ENCODE measurements at places on chromosomes 5 and 9.

GRCh38 chr9:134252084-134252830 is 74.0 kb upstream of the RXRA start:
- DNase-seq: no peak

- peak; percentile 95 for DNase-seq
These were observed 221.8 kb downstream of the MEF2C start for GRCh38 chr5:88660947-88661805.

- no peak for DNase-seq
These were observed 15.0 kb downstream of the FAM193B start for GRCh38 chr5:177539411-177539810.

GRCh38 chr9:137459152-137459600 is at the start of gene NSMF:
NSMF (minus strand) TSS chr9:137459334; CDS start chr9:137459102, 232 bp downstream.
- peak; percentile 100 for DNase-seq

- DNase-seq: no peak
These were observed 18.8 kb downstream of the BTNL9 start for GRCh38 chr5:181058786-181059296.

- DNase-seq: peak; percentile 72
These were observed 69.8 kb downstream of the KDM4C start for GRCh38 chr9:6827439-6828145.

- DNase-seq: no peak
These were observed 374.2 kb downstream of the EFNA5 start for GRCh38 chr5:107296572-107296971.

GRCh38 chr9:124450241-124450924 is at the start of gene ADGRD2:
ADGRD2 (plus strand) TSS chr9:124450451; CDS start chr9:124451667, 1,216 bp downstream.
- peak; percentile 37 for DNase-seq

DNA sequence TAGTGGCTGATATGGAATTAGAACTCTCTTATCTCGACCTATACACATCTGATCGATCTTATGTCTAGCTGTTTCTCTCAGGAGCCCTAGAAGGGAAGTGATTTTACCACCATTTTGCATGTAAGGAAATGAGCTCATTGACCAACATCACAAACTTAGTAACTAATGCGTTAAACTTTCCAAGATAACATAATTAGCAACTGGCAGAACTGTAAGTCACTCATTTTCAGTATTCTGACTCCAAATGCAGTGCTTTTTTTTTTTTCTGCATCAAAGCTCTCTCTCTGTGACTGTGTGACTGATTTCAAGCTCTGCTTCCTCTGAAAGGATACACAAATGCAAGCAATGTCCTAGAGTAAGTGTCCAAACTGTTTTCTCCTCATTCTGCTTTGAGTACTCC is 68.1 kb upstream of the FBXL7 start:
- DNase-seq: no peak

DNA sequence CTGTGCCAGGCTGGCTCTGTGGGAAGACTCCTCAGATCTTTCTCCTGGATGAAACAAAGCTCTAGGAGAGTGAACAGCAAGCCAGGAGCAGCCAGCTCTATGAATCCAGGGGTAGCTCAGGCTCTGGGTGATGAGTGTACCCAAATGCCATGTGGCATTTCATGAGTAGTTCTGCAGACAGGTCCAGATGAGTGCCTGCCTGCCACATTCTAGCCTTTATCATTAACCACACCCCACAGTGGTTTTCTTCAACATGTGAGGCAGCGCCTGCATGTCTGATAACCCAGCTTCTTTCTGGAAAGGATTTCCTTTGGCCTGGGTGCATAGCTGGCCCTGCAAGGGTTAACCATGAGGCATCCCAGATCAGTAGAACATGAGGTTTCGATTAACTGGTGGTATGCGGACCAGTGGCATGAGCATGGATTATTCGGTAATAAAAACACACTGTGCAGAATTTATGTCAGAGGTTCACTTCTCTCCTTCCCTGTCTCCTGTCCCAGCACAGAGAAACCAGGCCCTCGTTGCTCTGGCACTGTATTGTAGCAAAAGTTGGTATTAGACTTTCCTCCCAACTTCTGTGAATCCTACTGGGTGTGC is 381.9 kb upstream of the ZNF462 start:
- DNase-seq: no peak

Measured in cerebellum (tissue), 4 donors.